Activated CD4-positive, alpha-beta memory T cell treated with anti-CD3 and anti-CD28 coated beads for 36 hours (primary cell): ENCODE measurements at places on chromosomes 4 and X. TPM values are rescaled to one million over a fixed set of nuclear protein-coding genes. Genes with fewer than 3 reads are reported as not detected.

CSAG3 gene
- not detected for total RNA-seq

REPS2 gene
- not detected for total RNA-seq

L1CAM gene
- total RNA-seq: 1.3 TPM

GYPE gene
- 0.50 TPM for total RNA-seq

DNA sequence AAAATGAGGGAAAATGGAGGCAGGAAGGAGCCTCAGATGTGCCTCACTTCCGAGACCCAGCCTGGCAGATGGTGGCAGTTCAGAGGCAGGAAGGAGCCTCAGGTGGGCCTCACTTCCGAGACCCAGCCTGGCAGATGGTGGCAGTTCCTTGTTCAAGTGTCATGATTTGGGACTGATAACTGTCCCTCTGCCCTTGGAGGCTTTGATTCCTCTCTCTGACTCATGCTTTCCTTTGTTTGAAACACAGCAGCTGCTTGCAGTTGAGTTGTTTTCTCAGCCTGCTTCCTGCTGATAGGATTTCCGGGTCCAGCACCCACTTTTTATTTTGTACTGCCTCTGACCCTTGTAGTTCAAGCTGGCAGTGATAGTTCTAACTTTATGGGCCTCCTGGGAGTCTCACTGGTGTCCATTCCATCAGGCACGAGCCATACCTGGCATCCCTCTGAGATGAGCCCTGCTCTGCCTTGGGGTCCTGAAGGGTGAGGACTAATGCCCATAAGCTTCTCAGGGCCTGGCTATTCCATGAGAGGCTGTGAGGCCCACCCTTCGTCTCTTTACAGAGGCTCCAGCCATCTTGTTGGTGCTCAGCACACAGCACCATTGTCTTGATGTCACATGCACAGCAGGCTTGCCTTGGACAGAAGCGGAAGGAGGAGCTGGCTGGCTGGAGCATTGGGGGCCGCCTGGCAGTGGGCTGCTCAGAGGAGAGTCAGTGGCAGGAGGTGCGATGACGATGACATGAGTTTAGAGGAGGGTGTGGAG, 13.0 kb downstream of the RGS12 start:
- peak; percentile 50 for DNase-seq

DNA sequence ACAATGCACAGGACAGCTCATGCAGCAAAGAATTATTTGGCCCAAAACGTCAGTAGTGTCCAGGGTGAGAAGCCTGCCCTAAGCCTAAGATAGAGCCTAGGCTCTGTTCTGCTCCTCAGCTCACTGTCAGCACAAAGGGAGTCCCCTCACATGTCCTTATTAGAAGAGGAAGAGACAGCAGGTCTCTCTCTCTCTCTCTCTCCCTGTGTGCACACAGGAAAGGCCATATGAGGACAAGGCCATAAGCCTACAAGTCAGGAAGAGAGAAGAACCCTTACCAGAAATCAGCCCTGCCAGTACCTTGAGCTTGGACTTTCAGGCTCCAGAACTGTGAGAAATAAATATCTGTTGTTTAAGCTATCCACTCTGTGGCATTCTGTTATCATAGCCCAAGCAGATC, 20.4 kb downstream of the FAM184B start:
- no peak for DNase-seq

- DNase-seq: no peak
Observed at GRCh38 chr4:47391256-47391655, 72.2 kb downstream of the COMMD8 start.

DNA sequence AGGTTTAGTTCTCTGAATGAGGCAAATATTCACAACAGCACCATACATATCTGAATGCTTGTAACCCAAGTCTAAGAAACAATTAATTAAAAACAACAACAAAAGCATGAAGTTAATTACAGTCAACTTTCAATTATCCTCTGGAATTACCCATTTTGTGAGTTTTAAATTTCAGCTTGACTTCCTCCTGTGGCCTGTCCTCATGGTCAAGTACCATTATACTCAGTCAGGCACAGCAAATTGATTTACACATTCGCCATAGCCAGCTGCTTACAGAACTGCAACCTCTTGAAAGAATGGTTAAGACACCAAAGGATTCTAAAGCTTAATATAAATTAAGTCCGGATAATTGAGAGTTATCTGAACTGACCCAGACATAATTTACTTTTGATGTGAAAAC, 306.5 kb downstream of the CAMK2D start:
- DNase-seq: no peak
